Mesendoderm (in vitro differentiated cells): ENCODE measurements at places on chromosomes 6 and 20.

- no peak for DNase-seq
- no peak overlapping the region for H3K27ac ChIP-seq
- no peak overlapping the region for H3K4me3 ChIP-seq
- peaks cover 14% of the 10 kb centered on the region for H3K27me3 ChIP-seq
Observed at GRCh38 chr6:26497610-26498009, 2.5 kb upstream of the BTN1A1 start.

- H3K4me1 ChIP-seq: no peaks in the 10 kb centered on the region
- no peaks in the 10 kb centered on the region for H3K27me3 ChIP-seq
Observed at GRCh38 chr20:41697861-41698559, 79.8 kb upstream of the CHD6 start.

GRCh38 chr6:26613689-26614683 is 17.2 kb downstream of the ABT1 start:
- peak; percentile 55 for DNase-seq
- H3K27me3 ChIP-seq: peaks cover 26% of the 10 kb centered on the region
- no peaks in the 10 kb centered on the region for H3K36me3 ChIP-seq
- H3K27ac ChIP-seq: no peak overlapping the region

- no peaks in the 10 kb centered on the region for H3K27me3 ChIP-seq
- no peak overlapping the region for H3K4me3 ChIP-seq
- no peaks in the 10 kb centered on the region for H3K4me1 ChIP-seq
- DNase-seq: no peak
- no peaks in the 10 kb centered on the region for H3K36me3 ChIP-seq
Observed at GRCh38 chr6:25138934-25139415, 140.2 kb upstream of the CARMIL1 start.

DNA sequence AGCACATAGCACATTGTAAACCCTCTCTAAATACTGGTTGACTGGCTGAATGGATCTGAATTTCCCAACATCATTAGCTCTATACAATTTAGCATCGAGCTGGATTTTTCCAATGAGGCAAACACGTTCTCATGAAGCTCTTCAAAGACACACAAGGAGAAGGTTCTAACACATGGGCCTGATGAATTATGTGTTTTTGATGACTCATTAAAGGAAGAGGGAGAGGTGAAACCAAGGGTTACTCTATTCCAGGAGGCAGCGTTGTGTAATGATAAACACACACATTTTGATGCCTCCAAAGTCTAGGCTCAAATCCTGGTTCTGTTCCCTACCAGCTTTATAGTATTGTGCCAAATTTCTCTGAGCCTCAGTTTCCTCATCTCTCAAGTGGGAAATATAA is 84.3 kb downstream of the PFDN4 start:
- DNase-seq: no peak
- H3K36me3 ChIP-seq: no peaks in the 10 kb centered on the region
- no peak overlapping the region for H3K27ac ChIP-seq

- peak overlapping the region; percentile 53 for H3K4me3 ChIP-seq
- H3K27me3 ChIP-seq: peaks cover 3% of the 10 kb centered on the region
- H3K36me3 ChIP-seq: no peaks in the 10 kb centered on the region
- no peak overlapping the region for H3K27ac ChIP-seq
Observed at GRCh38 chr6:138162111-138162954, 594 bp downstream of the ARFGEF3 start.

DNA sequence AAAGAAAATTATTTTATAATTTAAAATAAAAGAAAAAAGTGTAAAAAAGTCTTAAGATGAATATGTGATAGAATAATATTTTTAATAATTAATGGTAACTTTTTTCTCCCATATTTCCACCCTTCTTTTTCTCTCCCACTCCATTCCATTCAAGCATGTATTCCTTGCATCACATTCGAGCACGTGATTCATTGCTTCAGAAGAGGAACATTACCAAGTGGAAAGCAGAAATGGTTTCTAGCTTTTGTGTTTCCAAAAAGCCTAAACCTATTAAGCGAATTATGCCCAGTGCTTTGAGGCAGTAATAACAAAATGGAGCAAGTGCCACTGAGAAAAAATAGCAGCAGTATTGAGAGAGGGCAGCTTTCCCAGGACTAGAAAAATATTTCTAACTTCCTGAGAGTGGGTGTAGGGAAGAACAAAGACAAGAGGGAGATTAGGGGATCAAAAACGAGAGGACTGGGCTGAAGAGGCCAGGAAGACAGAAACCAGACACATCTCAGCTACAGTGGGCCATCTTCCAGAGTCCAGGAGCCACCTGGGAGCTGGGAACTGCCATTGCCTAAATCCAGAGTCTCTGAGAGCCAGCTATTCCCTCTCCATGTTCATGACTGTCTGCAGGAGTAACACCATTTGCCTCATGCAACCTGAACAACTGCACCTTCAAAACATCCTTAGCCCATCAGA is 15.0 kb upstream of the AKIRIN2 start:
- H3K36me3 ChIP-seq: no peaks in the 10 kb centered on the region
- H3K4me1 ChIP-seq: no peaks in the 10 kb centered on the region
- no peak overlapping the region for H3K27ac ChIP-seq
- no peaks in the 10 kb centered on the region for H3K27me3 ChIP-seq
- DNase-seq: no peak

DNA sequence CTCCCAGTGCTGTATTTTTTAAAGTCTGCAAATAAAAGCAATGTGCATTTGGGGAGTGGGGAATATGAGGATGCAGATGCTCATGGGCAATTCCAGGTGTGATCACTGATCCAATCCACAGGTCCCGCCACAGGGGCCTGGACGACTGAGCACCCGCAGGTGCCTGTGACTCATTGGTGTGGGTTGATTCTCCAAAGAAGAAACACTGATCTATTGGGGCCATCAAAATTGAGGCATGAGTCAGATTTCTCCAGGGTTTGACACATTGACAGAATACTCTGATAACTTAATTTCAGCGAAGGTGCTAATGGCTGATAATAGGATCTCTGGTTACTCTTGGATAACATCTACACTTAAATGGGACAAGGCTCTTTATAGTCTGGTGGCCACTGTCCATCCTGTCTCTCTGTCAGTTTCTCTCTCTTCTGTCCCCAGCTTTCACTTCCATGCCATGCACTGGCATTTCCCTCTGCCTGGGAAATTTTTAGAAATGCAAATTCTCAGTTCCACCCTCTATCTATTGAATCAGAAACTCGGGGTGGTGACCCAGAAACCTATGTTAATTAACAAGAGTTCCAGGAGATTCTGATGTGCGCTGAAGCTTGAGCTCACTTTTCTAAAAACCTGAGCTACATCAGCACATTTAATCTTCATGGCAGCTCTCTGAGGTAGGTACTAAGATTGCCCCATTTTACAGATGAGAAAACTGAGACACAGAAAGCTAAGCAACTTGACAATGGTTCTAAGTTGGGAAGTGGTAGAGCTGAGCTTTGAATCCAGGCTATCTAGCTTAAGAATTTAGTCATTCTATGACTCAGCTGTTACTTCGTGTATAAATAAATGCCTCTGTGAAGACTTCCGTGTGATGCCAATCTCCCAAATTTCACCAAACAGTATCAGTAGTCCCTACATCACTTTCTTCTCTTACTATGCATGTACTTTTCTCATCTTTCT is 10.2 kb upstream of the RCAN2 start:
- H3K4me1 ChIP-seq: no peaks in the 10 kb centered on the region
- H3K27me3 ChIP-seq: no peaks in the 10 kb centered on the region
- H3K4me3 ChIP-seq: no peak overlapping the region
- no peak overlapping the region for H3K27ac ChIP-seq
- H3K36me3 ChIP-seq: no peaks in the 10 kb centered on the region
- DNase-seq: peak; percentile 18

- DNase-seq: no peak
- H3K4me1 ChIP-seq: no peaks in the 10 kb centered on the region
- no peaks in the 10 kb centered on the region for H3K27me3 ChIP-seq
- H3K36me3 ChIP-seq: no peaks in the 10 kb centered on the region
- no peak overlapping the region for H3K4me3 ChIP-seq
Observed at GRCh38 chr6:6942091-6942490, 165.7 kb upstream of the RREB1 start.

DNA sequence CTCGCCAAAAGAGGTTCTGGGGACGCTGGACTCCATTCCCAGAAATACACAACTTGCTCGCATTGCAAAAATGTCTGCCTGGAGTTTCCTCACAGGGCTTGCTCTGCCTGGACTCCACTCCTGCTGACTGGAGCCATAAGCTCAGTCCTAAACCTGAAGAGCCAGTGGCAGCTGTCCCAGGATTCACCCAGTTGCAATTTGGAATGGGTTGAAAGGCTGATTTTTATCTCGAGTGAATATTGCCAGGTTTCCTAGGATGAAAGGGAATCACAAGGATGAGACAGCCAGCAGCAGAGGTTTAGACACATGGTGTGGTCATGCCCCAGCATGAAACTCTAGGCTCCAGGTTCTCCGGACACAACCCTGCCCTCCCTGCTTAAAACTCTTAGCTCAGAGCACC is 223.3 kb downstream of the BMP7 start:
- no peaks in the 10 kb centered on the region for H3K27me3 ChIP-seq
- no peaks in the 10 kb centered on the region for H3K36me3 ChIP-seq
- no peak overlapping the region for H3K4me3 ChIP-seq
- DNase-seq: no peak

DNA sequence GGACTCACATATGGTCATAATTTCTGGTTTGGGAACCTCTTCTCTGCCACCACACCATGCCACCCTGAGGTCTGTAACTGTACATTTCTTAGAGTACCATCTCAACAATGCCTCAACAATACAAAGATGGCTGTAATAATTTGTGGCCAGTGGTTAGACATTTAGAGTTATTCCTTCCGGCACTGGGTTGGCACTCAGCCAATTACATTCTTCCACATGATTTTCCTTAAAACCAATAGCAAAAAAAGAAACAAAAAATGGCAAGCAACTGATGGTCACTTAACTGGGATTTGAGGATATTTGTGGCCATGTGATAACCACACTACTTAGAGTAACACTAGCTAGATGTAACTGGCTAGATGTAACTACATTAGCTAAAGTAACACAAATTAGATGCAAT is 79.9 kb downstream of the SEL1L2 start:
- no peaks in the 10 kb centered on the region for H3K4me1 ChIP-seq
- no peak overlapping the region for H3K27ac ChIP-seq
- no peaks in the 10 kb centered on the region for H3K27me3 ChIP-seq

GRCh38 chr6:147194652-147195411 is 9.4 kb upstream of the STXBP5 start:
- H3K27me3 ChIP-seq: no peaks in the 10 kb centered on the region
- H3K4me1 ChIP-seq: no peaks in the 10 kb centered on the region
- H3K36me3 ChIP-seq: no peaks in the 10 kb centered on the region
- DNase-seq: no peak
- no peak overlapping the region for H3K4me3 ChIP-seq

- no peaks in the 10 kb centered on the region for H3K36me3 ChIP-seq
- no peak for DNase-seq
- no peaks in the 10 kb centered on the region for H3K27me3 ChIP-seq
- H3K4me1 ChIP-seq: no peaks in the 10 kb centered on the region
- H3K27ac ChIP-seq: no peak overlapping the region
- no peak overlapping the region for H3K4me3 ChIP-seq
Observed at GRCh38 chr6:24865161-24865560, 66.4 kb upstream of the ARMH2 start.

GRCh38 chr20:63357921-63358905 is 2.9 kb downstream of the CHRNA4 start:
- H3K36me3 ChIP-seq: no peaks in the 10 kb centered on the region
- H3K27me3 ChIP-seq: peaks cover 7% of the 10 kb centered on the region
- no peak overlapping the region for H3K4me3 ChIP-seq
- no peaks in the 10 kb centered on the region for H3K4me1 ChIP-seq
- DNase-seq: no peak
- H3K27ac ChIP-seq: no peak overlapping the region

DNA sequence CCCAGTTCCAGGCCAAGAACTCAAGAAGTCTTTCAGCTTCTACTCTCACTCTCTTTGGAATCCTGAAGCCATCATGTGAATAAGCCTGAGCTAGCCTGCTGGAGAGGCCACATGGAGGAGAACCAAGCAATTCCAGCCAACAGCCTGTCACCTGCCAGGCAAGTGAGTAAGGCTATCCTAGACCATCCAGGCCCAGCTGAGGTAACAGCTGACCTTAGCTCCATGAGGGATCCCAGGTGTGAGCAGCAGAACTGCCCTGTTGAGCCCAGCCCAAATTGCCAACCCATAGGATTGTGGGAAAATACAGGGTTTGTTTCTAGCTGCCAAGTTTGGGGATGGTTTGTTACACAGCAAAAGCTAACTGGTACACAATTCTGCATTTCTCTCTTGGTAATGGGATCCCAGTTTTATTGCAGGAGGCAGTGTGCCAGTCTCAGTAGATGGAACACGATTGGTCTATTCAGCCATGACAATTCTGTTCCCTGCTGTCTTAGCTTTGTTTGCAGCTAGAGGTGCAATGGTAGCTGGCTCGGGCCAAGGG is 5.5 kb downstream of the SRXN1 start:
- no peak overlapping the region for H3K4me3 ChIP-seq
- DNase-seq: no peak
- H3K27ac ChIP-seq: no peak overlapping the region
- H3K36me3 ChIP-seq: peaks cover 3% of the 10 kb centered on the region
- peaks cover 2% of the 10 kb centered on the region for H3K4me1 ChIP-seq

- no peaks in the 10 kb centered on the region for H3K4me1 ChIP-seq
- no peaks in the 10 kb centered on the region for H3K36me3 ChIP-seq
- no peak overlapping the region for H3K27ac ChIP-seq
Observed at GRCh38 chr20:45049438-45049837, 51.5 kb downstream of the KCNS1 start.

- H3K4me1 ChIP-seq: no peaks in the 10 kb centered on the region
- no peak overlapping the region for H3K4me3 ChIP-seq
- H3K27ac ChIP-seq: no peak overlapping the region
- no peaks in the 10 kb centered on the region for H3K27me3 ChIP-seq
- no peak for DNase-seq
- H3K36me3 ChIP-seq: no peaks in the 10 kb centered on the region
Observed at GRCh38 chr6:159036673-159037072, 8.1 kb downstream of the TAGAP start.

- peaks cover 2% of the 10 kb centered on the region for H3K4me1 ChIP-seq
- H3K36me3 ChIP-seq: no peaks in the 10 kb centered on the region
- no peak for DNase-seq
- H3K27ac ChIP-seq: no peak overlapping the region
- H3K4me3 ChIP-seq: no peak overlapping the region
Observed at GRCh38 chr6:33019372-33019771, 10.0 kb upstream of the HLA-DOA start.

- no peaks in the 10 kb centered on the region for H3K27me3 ChIP-seq
- no peak overlapping the region for H3K4me3 ChIP-seq
- no peaks in the 10 kb centered on the region for H3K4me1 ChIP-seq
- no peak overlapping the region for H3K27ac ChIP-seq
- no peaks in the 10 kb centered on the region for H3K36me3 ChIP-seq
Observed at GRCh38 chr20:38201356-38201755, 36.3 kb upstream of the TGM2 start.

- H3K36me3 ChIP-seq: no peaks in the 10 kb centered on the region
- no peak overlapping the region for H3K27ac ChIP-seq
Observed at GRCh38 chr20:13898012-13898612, 92.3 kb downstream of the SEL1L2 start.

GRCh38 chr6:37343248-37343647 is 10.5 kb upstream of the RNF8 start:
- H3K27me3 ChIP-seq: no peaks in the 10 kb centered on the region
- H3K4me1 ChIP-seq: no peaks in the 10 kb centered on the region
- DNase-seq: no peak
- H3K36me3 ChIP-seq: no peaks in the 10 kb centered on the region
